ENCODE measurements at places on chromosomes 4 and X.

GRCh38 chr4:8393593-8394038 lies 46.9 kb downstream of the ACOX3 start:
- DNase-seq = peak; percentile 96

DNA sequence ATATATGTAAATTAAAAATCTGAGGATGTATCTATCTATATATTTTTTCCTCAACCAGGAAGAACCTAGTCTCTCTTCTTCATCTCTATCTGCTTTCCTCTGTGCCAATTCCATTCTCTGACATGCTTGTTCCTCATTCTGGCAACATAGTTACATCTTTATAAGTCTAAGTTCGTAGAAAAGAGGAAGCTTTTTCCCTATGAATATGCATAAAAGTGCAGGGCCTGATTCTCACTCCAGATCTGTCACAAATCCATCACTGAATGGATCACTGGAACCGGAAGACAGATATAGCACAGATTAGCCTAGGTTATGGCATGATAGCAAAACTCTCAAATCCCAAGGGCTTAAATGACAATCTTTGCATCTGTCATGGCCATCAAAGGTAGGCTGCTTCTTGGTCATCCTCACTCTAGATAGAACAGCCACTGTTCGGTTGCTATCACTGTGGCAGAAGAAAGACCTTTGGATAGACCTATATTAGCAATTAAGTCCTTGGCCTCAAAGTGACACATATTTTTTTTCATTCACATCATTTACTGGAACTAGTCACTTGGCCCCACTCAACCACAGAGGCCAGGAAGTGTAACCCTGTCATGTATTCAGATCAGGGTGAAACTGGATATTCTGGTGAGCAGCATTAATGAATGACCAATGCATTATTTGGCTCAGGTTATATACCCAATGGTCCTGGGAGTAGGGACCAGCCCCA lies 22.2 kb downstream of the DTHD1 start:
- DNase-seq = no peak

DNA sequence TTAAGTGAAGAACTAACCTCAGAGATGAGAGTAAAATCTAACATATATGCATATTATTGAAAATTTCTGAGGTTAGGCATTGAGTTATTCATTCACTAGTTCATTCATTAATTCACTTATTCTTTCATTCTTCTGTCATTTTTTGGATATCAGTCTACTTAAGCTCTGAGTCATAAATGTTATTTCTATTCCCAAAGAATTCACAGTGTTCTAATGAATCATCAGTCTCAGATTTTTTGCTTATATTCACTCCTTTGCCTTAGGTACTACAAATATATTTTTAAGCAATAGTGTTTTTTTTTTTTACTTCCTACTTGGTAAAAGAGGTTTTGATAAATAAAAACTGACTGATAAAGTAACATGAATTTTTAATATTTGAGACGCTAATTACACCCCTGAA lies 95.2 kb upstream of the DKK2 start:
- no peak for DNase-seq

DNA sequence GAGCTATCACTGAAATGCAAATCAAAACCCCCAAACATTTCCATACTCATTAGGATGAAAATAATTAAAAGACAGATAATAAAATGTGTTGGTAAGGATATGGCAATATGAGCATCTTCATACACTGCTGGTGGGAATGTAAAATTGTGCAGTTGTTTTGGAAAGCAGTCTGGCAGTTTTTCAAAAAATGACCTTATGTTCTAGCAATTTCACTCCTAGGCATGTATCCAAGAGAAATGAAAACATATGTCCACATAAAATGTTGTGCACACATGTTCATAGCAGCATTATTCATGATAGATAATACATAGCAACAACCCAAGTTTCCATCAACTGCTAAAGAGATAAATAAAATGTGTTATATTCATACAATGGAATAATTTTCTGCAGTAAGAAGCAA lies 14.8 kb upstream of the GPRASP2 start:
- DNase-seq = peak; percentile 33

GRCh38 chrX:78831523-78831922 lies 84.0 kb downstream of the LPAR4 start:
- no peak for DNase-seq

GRCh38 chrX:102712216-102712966 lies at the start of gene GPRASP2:
Gene GPRASP2 (plus strand): TSS chrX:102712448. CDS start chrX:102714870, 2,422 bp downstream.
- DNase-seq = peak; percentile 11

- DNase-seq = no peak
Observed at GRCh38 chr4:118872181-118872580, 16.5 kb upstream of the SYNPO2 start.

DNA sequence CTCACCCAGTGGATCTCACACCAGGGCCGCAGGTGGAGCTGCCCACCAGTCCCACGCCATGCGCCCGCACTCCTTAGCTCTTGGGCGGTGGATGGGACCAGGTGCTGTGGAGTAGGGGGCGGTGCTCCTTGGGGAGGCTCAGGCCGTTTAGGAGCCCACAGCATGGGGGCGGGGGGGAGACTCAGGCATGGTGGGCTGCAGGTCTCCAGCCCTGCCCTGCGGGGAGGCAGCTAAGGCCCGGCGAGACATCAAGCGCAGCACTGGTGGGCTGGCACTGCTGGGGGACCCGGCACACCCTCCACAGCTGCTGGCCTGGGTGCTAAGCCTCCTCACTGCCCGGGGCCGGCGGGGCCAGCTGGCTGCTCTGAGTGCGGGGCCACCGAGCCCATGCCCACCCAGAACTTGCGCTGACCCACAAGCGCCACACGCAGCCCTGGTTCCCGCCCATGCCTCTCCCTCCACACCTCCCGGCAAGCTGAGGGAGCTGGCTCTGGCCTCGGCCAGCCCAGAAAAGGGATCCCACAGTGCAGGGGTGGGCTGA lies 312.9 kb upstream of the GIMD1 start:
- no peak for DNase-seq

GRCh38 chrX:12425496-12425895 lies 287.2 kb downstream of the FRMPD4 start:
- DNase-seq = peak; percentile 44

- no peak for DNase-seq
Observed at GRCh38 chr4:81165861-81166430, 49.1 kb downstream of the PRKG2 start.

DNA sequence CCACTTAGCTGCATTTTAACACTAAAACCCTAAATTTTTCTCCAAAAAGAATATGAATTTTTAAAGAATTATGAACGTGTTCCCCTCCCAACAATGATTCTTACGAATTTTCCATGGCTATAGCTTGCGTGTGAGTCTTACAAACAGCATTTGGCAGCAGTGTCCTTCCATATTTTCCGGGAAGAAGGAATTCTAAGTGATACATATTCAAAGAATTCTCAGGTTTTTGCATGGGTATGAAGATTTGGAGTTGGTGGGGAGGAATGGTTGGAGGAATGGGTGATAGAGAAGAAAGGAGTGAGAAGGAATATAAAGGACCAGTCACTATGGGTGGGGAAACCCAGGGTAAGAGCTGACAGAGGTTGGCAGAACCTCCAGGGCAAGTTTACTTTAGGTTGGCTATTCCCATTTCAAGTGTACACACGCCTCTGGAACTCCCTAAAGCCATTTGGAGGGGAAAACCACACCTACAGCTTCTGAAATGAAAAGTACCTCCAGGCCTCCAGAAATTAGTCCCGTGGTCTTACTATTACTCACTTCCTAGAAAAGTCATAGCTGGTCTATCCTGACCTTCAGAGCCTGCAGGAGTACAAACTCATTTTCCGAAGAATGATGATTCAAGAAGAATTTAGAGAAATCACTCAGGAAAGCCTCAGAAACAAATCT lies 420.8 kb upstream of the DIPK2B start:
- peak; percentile 24 for DNase-seq

GRCh38 chr4:68372588-68372987 lies 22.7 kb upstream of the YTHDC1 start:
- DNase-seq = peak; percentile 56

GRCh38 chrX:40340116-40340515 lies 240.7 kb upstream of the ATP6AP2 start:
- DNase-seq = no peak

- DNase-seq = peak; percentile 18
Observed at GRCh38 chrX:45750639-45751038, 550.0 kb upstream of the DIPK2B start.

DNA sequence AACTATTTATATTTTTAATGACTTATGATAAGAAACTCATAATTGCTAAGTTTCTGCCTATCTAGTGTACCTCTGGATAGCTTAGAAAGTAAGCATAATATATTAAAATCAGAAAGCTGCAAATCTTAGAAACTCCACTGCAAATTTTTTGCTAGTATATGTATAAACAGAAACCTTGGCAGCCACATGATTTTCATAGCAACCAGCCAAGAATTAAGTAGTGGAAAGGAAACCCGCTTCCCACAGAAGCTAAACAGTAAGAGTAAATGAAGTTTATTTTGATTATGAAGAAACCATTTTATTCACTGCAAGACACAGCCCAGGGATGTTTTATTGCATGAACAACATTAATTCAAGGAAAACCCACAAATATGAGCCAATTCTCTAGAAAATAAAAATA lies 872.5 kb upstream of the ADGRL3 start:
- no peak for DNase-seq

DNA sequence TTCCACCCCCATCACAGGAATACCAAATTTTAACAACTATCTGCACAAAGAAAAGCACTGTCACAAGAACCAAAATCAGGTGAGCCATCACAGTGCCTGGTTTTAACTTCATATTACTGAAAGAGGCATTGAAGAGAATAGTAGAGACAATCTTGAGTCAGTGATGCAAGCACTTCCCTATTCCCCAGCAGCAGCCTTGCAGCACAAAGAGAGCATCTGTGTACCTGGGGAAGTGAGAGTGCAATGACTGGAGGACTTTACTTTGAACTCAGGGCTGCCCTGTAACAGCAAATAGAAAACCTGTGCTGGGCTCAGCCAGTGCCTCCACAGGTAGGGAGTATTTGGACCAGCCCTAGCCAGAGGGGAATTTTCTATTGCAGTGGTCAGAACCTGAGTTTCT lies 361.8 kb downstream of the TEX13C start:
- DNase-seq = no peak

- DNase-seq = no peak
Observed at GRCh38 chrX:135009057-135009610, 13.2 kb downstream of the RTL8B start.

DNA sequence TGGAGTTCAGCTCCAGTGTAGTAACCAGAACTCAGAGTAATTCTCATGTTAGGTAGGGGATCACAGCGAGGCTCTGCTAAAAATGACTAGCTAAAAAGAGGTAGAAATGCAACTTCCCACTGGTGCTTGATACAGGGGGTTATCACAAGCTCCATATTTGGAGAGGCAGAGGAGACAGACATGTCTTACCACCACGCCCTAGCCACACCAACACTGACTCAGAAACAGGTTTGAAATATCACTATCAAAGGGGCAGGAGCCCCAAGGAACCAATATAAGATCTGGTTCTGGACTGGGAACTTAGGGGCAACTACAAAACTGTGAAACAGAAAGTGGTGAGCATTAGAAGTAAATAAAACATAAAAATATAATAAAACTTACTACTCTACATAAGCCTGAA lies 62.9 kb downstream of the IQCM start:
- no peak for DNase-seq

DNA sequence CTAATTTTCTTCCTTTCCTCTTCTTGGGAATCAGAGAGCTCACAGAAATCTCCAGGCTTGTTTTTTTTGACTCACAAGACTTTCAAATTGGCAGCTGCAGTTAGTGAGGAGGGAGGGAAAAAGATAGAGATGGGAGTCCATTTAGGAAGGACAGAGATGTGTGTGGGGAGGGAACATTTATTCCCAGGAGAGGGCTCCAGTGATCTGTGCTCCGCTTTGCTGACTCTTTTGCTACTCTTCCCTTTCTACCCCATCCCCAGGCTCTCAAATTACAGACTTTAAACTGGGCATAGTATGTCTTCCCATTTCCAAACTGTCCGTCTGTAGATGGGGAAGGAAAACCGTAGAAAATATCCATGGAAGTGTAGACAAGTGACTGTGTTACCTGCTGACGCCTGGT lies 39.1 kb upstream of the UCP1 start:
- no peak for DNase-seq

- no peak for DNase-seq
Observed at GRCh38 chrX:132001127-132001526, 22.0 kb upstream of the STK26 start.

DNA sequence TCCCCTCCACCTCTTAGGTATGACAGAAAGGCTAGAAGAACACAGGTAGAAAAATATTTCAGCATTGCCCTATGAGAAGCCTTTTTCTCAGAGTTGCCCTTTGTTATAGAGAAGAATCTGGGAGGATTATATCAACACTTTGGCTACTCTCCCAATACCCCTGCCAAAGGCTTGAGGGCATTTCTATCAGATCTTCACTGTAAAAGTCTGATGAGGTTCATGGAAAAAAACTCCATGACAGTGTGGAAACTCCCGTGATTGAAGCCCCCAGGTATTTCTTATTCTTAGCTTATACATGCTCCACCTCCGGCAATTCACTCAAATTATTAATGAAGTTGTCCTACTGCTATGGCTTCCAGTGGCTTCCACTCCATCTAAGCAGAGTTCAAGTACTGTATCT lies 753.6 kb downstream of the CENPC start:
- DNase-seq = no peak

GRCh38 chrX:38805432-38806389 lies 4.5 kb downstream of the MID1IP1 start:
- peak; percentile 85 for DNase-seq

DNA sequence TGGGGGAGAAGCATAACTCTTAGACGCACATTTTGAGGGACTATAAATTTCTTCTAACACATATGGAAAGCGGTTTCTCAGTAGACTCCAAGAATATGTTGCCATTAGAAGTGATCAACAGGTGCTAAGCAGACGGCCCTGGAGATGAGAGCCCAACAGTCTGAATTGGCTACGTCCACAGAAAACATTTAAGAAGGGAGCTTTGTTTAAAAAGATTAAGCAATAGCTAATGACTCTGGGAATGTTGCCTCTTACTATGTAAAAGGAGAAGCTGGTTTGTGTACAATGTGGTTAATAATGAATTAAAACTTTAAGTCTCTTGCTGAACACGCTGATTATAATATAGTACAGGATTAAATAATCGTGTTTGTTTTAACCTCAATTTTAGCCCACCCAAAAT lies 399.5 kb downstream of the SMARCA1 start:
- DNase-seq = no peak

DNA sequence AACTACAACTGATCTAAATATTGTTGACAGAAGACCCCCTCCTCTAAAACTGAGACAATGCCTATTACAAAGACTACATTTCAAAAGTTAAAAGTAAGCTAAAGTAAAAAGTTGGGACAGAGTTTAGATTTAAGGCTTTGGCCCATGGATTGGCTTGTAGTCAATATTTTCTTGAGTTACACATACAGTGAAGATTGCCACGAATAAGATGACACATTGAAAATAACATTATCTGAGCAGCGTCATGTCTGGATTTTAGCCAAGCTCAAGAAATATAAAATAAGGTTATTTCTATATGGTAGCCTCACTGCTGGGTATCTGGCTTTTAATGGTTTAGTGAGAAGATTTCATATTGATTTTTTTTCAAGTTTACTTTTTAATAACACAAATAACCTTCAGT lies 266.2 kb upstream of the LDB2 start:
- no peak for DNase-seq
